Sigmoid colon (tissue), 7 donors: ENCODE measurements at places on chromosomes 6 and 20. TPM values are rescaled to one million over a fixed set of nuclear protein-coding genes. Genes with fewer than 3 reads are reported as not detected.

Gene EYS
- total RNA-seq: not detected

Gene SLC17A4
- total RNA-seq: not detected

DNA sequence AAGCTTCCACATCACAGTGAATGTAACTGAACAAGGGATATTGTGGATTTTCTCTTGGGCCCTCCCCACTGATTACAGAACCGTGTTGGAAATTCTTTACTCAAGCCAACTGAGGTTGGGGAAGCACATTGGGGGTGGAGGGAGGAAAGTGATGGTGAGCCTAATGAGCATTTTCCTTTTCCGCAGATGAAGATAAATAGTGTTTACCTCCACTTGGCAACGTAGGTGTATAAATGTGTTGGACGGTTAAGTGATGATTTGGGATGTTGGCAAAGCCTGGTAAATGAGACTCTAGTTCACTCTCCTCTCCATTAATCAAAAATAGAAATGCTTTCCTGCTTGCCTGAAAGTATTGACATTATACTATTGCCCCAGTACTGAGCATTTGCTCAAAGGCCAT lies 27.1 kb upstream of the NRN1 start:
- no peaks in the 10 kb centered on the region for H3K4me1 ChIP-seq
- no peaks in the 10 kb centered on the region for H3K27me3 ChIP-seq

Gene CTNNBL1
- 47.9 TPM for total RNA-seq

Gene FAM83C
- total RNA-seq: not detected

Gene PTGIS
- 67.5 TPM for total RNA-seq

- H3K36me3 ChIP-seq: no peaks in the 10 kb centered on the region
- H3K27me3 ChIP-seq: no peaks in the 10 kb centered on the region
- peaks cover 34% of the 10 kb centered on the region for H3K4me1 ChIP-seq
- no peak overlapping the region for H3K27ac ChIP-seq
- DNase-seq: no peak
- no peak overlapping the region for H3K4me3 ChIP-seq
These were observed 37.1 kb upstream of the B4GALT5 start for GRCh38 chr20:49750611-49751396.

GRCh38 chr6:43465948-43466347 lies 10.6 kb upstream of the DLK2 start:
- H3K4me3 ChIP-seq: no peak overlapping the region
- no peaks in the 10 kb centered on the region for H3K4me1 ChIP-seq
- no peaks in the 10 kb centered on the region for H3K36me3 ChIP-seq
- no peak overlapping the region for H3K27ac ChIP-seq
- no peak for DNase-seq

- no peaks in the 10 kb centered on the region for H3K27me3 ChIP-seq
- DNase-seq: no peak
- peaks cover 24% of the 10 kb centered on the region for H3K36me3 ChIP-seq
These were observed 23.6 kb upstream of the FANCE start for GRCh38 chr6:35428421-35429149.

Gene SMOC2
- total RNA-seq: 36.4 TPM

GRCh38 chr6:77180326-77180725 lies 283.0 kb downstream of the HTR1B start:
- H3K27ac ChIP-seq: no peak overlapping the region
- H3K36me3 ChIP-seq: no peaks in the 10 kb centered on the region
- no peaks in the 10 kb centered on the region for H3K4me1 ChIP-seq
- DNase-seq: no peak

DNA sequence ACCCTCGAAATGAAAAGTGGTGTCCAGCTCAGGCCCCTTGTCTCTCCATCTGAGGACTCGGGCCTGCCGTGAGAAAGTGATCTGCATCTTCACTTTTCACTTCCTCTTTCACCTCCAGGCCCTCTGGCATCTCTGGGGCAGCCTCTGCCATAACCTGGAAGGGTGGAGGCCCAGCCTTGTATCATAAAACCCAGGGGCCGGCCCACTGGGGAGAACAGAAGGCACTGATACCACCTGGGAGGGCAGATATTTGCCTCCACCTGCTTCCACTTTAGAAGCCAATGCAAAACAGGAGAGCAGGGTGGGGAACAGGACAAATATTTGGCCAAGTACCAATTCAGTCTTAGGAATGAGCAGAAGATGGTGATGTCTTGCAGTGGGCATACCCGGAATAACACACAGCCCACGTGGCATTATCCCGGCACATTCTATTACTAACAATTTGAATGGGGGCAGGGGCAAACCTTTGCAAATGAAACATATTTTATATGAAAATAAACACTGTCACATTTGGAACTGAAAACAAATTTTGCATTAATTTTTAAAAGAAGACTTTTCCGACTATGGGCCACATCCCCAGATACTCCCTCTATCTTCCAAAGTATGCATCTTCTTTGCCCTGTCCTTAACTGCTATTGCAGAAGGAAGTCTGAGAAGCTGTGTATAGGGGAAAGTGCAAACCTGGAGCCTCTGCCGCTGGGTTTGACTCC lies 69.2 kb upstream of the TBC1D7 start:
- no peaks in the 10 kb centered on the region for H3K27me3 ChIP-seq
- H3K4me3 ChIP-seq: no peak overlapping the region
- no peaks in the 10 kb centered on the region for H3K36me3 ChIP-seq
- peak overlapping the region; percentile 39 for H3K27ac ChIP-seq

GRCh38 chr6:150711584-150712504 lies 112.2 kb downstream of the PLEKHG1 start:
- no peaks in the 10 kb centered on the region for H3K27me3 ChIP-seq
- peaks cover 13% of the 10 kb centered on the region for H3K4me1 ChIP-seq
- H3K27ac ChIP-seq: no peak overlapping the region
- DNase-seq: no peak
- no peak overlapping the region for H3K4me3 ChIP-seq

GRCh38 chr6:105263685-105264610 lies 84.1 kb upstream of the POPDC3 start:
- no peaks in the 10 kb centered on the region for H3K36me3 ChIP-seq
- no peaks in the 10 kb centered on the region for H3K4me1 ChIP-seq
- no peak for DNase-seq
- no peaks in the 10 kb centered on the region for H3K27me3 ChIP-seq

Gene IL17F
- total RNA-seq: not detected

Gene SPATS1
- not detected for total RNA-seq

- H3K36me3 ChIP-seq: no peaks in the 10 kb centered on the region
- no peaks in the 10 kb centered on the region for H3K4me1 ChIP-seq
- no peak overlapping the region for H3K27ac ChIP-seq
These were observed 303.3 kb upstream of the MMS22L start for GRCh38 chr6:97586344-97586743.

GRCh38 chr6:134814076-134814695 lies 135.7 kb downstream of the ALDH8A1 start:
- no peak for DNase-seq
- H3K27me3 ChIP-seq: no peaks in the 10 kb centered on the region
- no peaks in the 10 kb centered on the region for H3K36me3 ChIP-seq
- H3K4me3 ChIP-seq: no peak overlapping the region
- no peaks in the 10 kb centered on the region for H3K4me1 ChIP-seq
- H3K27ac ChIP-seq: no peak overlapping the region
